NCI-H774 (cell line): ENCODE measurements at places on chromosomes 4 and X.

DNA sequence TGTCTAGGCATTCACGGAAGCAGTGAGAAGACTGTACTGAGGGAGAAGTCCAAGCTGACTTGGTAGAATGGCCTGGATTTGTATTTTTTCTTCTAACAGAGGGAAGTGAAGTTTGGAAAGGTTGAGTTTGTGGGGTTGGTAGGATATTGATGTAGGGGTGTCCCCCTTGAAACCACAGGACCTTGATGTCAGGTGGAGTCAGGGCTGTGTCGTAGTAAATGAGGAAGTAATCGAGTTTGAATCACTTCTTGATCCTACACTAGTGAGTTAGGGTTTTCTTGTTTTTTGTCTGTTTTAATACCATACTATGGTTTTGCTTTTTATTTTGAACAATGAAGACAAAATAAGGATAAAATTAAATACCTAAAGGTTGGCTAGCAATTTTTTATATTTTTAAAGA, 30.1 kb upstream of the ANAPC4 start:
- DNase-seq: no peak

DNA sequence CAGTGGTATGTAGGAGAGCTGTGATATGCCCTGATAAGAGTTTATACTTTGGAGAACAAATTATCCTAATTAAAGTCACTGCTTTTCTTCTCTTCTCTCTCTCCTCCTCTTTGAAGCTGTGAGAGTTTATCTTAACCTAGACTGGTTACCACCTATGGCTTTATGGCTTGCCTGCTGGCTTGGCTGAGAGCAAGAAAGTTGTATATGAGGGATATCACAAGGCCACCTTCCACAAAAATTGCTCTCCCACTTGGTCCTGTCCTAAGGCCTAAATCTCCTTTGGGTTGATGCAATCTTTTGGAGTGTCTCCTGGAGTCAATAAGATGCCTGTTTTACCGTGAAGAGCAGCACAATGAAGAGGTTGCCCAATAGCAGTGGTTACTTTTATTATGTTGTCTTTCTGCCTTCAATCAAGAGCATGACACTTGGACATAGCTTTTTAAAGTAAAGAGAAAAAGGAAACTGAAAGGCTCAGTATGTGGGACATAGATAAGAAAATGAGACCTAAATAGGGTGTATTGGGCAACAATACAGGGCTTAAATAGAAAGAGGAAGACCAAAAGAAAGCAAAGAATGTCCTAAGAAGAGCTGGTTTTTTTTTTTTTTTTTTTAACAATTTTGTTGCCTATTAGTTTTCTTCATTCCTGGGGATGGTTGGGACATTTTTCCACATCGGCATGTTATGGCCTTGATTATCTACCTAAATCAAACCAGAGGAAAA, 9.2 kb downstream of the GUCY1A1 start:
- no peak for DNase-seq

GRCh38 chrX:18887177-18887824, 96.6 kb downstream of the PHKA2 start:
- no peak for DNase-seq

- DNase-seq: no peak
Measured at GRCh38 chr4:148216321-148216720, 225.9 kb downstream of the NR3C2 start.

DNA sequence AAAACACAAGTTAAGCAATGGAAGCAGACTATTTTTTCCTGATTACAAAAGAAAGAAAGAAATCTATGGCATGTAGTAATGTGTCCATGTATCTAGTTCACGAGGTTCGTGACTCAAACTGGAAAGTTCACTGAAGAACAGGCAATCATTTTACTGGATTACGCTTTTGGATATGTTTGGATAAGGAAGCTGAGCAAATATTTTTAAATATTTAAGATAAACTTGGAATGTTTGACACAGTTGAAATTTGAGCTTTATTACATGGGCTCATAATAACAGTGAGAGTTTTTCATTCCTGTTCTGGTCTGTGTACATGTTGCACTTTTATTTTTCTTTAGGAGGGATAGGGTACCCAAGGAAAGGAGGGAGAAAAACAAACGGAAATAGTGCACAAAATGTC, 244.2 kb upstream of the GK2 start:
- DNase-seq: no peak

GRCh38 chr4:185718578-185719499, 93.2 kb downstream of the SORBS2 start:
- DNase-seq: no peak

GRCh38 chr4:43163101-43163792, 270.7 kb downstream of the GRXCR1 start:
- peak; percentile 2 for DNase-seq

DNA sequence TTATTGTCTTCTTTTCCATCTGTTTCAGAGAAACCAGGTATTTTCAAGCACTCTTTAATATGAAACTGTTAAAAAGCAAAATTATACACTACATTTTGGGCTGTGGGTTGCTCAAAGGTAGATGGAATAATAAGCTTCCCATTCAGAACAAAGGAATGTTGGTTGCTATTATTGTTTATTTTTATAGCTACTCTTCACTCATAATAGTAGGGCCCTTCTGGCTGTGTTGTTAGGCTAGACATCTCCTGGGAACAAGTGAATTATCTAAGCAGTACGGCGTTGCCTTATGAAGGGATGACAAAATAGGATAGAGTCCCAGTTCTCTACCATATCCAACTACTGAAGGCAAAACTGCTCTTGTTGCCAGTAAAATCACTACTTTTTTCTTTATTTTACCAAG, 34.2 kb downstream of the TENM3 start:
- no peak for DNase-seq

DNA sequence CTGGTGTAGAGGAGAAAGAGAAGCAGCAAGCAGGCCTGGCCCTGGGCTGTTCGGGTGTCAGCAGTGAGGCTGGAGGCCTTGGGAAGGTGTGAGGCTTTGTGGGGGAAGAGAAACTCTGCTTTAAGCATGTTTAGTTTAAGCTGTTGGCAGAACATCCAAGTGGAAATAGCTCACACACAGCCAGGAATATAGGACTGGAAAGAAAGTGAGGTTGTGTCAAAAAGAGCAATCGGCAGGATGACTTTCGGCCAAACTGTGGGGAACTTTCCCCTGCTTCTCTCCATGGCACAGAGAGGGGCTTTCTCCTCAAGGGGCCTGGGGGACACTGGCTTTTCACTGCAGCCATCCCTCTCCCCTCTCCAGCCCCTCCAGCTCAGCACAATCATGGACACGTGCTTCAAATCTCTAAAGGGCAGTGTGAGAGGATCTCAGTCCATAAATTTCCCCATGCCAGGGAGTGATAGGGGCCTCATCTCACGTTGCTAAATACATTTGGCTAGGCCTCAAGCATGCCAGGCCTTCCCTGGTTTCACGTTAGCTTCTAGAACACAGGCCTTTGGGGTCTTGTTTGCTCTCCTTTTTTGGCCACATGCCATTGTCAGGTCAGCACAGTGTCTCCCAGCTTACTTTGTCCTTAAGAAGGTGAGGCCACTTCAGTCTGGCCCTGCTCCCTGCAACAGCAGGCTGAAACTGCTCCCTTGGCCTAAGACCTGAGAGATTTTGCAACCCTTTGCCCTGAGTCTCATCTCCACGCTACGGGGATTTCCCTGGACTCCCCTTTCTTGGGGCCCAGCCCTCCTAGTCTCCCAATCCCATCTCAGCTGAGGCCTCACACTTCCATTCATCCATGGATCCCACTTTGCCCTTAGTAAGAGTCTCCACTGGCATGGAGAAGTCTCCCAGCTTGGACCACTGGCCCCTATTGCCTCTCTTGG, 8.3 kb upstream of the CITED1 start:
- no peak for DNase-seq

GRCh38 chrX:66162331-66162822, 1.7 kb upstream of the HEPH start:
- no peak for DNase-seq

DNA sequence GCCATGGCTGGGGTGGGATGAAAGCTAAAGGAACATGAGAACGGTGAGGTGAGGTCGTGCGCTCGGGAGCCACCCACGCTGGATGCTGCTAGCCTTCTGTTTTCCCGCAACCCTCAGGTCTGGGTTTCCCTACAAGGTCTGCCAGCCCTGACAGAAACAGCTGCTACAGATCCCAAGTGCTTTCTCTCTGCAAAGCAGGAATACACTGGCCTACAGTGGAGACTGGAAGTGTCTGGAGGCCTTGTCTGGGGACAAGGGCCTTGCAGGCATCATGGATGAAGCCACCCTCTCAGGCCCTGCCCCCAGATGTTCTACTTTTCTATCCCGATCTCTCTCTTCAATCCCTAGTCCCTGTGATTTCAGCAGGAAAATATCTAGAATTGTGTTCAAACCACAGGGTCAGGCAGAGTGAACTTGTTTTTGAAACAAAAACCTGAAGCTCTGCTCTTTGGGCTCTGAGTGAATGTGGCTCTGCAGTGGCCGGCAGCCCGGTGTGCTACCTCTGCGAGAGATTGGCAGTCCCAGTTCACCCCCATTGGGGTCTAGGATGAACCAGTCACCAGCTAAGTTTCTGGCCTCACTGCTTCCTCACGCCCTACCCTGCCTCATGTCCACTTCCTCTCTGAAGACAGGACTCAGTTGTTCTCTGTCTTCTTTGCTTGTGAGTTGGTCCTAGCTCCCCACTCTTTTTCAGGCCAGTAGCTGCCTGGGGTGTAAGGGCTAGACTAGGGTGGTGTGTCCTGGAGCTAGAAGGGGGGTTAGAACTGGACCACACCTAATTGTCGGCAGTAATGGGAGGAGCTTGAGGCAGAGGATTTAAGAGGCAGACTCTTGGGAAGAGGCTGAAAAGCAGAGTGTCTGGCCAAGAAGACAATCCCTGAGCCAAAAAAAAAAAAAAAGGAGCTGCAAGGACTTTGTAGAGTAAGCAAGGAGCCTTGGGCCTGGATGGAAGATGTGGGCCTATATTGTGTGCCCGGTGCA, 89.6 kb downstream of the RTL5 start:
- no peak for DNase-seq

GRCh38 chrX:71366674-71367256, 608 bp downstream of the TAF1 start:
- DNase-seq: no peak

GRCh38 chrX:107742700-107743191, 32.8 kb downstream of the TSC22D3 start:
- DNase-seq: no peak

GRCh38 chr4:146267826-146268225, 53.5 kb downstream of the REELD1 start:
- no peak for DNase-seq

- DNase-seq: no peak
Measured at GRCh38 chr4:78482281-78482680, 69.3 kb upstream of the ANXA3 start.

GRCh38 chr4:185020863-185021761, 2.8 kb downstream of the HELT start:
- DNase-seq: no peak
